ENCODE measurements at places on chromosomes 2 and 18.

DNA sequence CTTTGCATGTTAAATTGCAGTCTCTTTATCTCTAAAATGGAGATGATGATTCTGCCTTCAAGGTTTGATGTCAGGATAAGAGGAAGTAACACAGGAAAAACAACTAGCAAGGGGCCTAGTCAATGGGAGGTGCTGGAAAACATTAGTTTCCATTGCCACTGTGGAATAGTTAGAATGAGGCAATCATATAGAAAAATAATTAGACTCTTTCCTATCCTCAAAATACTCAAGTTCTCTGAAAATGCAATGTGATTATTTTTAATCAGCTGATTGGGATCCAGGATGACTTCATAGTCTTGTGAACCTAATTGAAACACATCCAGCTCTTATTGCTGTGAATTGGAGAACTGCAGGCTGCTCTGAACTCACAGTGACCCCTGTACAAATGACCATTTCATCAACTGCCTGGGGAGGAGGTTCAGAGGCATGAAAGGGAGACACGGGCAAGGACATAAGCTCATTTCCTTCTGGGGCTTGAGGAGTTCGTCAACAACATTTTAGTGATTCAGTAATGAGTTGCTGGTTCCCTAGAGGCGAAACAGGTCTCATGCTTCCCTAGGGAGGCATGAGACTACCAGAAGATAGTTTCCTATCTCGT, 422.5 kb downstream of the LPIN1 start:
- DNase-seq: no peak

DNA sequence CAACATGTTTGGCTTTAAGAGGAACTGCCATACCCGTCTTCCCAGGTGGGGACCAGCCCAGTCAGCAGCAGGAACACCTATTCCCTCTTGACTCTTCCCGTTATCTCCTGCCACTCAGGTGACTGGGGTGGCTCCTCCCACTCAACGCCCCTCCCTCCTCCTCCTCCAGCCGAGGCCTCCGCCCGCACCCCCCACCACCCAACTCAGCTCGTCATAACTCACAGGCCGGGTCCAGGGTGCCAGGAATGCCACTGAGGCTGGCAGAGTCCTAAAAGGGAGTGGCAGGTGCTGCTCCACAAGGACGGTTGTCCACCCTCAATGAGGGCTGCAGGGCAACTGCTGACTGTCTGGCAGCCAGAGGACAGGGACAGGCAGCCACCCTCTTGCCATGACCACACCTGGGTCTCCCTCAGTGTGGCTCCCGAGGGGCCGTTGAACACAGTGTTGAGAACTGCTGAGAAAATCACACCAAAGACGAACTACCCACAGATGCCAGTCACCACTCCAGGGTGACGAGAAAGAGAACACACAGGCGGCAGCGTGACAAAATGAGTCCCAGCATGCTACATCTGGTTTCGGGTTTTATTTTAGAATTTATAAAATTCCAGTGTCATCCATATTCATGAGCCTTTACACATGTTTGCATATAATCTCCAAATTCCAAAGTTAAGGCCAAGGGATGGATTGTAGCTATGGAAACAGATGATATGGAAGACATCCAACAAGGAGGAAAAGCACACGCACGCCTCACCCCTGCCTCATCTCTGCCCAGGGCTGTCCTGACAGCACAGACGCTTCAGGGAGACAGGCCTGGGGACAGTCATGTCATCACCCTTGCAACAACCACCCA, 38.5 kb downstream of the ANO7 start:
- no peak for DNase-seq

- no peak for DNase-seq
These were observed 104.4 kb upstream of the SOX11 start for GRCh38 chr2:5587766-5588165.

GRCh38 chr2:240919161-240919781, 13.1 kb downstream of the CROCC2 start:
- DNase-seq: peak; percentile 11

DNA sequence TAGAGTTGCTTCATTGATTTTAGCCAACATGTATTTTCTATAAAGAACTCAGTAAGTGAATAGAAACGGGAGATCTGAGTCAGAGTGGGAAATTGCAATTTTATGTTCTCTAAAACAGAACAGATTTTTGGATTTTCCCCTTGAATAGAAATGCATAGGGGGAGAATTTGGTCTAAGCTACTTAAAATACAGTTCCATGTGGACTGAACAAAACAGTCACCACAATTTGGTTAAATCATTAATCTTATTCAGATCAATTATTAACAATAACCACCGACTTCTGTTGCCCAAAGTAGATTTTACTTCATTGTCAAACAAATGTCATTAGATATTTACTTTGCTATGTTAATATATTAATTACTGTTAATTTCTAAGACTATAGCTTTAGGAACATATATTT, 107.7 kb downstream of the SCG2 start:
- no peak for DNase-seq

- no peak for DNase-seq
These were observed 96.0 kb upstream of the NEUROD1 start for GRCh38 chr2:181776336-181776735.

GRCh38 chr2:200655918-200656580, 70.2 kb downstream of the AOX1 start:
- DNase-seq: no peak

DNA sequence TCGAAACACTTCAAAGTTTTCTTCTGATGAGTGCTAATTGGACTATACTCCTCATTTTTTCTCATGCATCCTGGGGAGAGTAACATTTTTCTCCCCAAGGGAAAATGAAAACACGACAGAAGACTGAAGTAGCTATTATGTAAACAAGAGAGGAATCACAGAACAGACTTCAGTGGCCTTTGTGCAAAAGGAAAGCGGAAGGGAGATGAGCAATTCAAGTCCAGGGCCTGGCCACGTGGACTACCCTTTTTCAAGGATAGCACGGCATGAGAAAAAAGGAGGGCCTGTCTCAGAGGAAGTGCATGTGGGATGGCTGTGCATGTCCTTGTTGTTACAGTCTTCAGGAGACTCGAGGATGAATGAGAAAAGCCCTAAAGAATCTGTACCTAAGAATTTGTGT, 43.8 kb upstream of the KCNE4 start:
- DNase-seq: no peak

GRCh38 chr18:41809652-41810051, 145.4 kb upstream of the PIK3C3 start:
- no peak for DNase-seq

DNA sequence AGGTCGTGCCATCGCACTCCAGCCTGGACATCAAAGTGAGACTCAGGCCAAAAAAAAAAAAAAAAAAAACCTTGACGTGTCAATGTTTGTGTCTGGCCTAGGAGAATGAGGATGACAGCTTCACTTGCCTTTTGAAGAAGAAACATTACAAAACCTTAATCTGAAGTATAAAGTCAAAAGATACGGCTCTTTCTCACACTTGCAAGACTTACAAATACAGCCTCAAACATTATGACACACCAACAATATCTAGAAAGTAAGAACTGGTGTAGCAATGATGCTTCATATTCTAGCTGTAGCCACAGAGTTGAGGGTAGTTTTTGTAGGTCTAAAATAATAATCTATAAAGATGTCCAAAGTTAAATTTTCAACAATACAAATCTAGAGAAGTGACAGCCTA, 25.5 kb downstream of the MPPE1 start:
- DNase-seq: no peak

- DNase-seq: no peak
These were observed 1335.3 kb upstream of the CDH2 start for GRCh38 chr18:29512203-29512602.

GRCh38 chr2:236105955-236106607, 62.1 kb downstream of the GBX2 start:
- DNase-seq: no peak

DNA sequence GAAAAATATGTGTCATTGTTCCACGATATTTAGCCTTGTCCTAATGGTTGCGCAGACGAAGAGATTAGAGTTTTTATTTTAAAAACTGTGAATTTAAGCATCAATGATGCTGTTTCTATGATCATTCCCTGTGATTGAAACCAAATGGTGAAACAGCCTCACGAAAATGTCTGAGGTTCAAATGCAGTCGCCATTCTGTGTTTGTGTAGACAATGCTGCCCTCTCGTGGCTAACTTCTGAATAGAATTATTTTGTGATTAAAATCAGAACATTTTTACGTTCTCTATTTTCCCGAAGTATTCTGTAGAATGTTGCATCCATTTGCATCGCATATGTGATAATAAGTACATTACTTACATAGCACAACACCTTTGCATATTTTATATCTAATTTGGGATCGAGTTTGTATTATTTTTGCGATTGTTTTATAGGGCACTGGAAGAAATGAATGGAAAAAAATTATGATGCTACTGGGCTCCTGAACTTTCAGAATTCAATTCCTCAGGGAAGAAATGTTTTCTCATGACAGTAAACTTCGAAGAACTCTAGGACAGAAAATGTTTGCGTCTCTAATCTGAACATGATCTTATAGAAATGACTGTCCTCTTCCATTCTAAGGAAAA, 54.8 kb upstream of the CREB1 start:
- DNase-seq: no peak

DNA sequence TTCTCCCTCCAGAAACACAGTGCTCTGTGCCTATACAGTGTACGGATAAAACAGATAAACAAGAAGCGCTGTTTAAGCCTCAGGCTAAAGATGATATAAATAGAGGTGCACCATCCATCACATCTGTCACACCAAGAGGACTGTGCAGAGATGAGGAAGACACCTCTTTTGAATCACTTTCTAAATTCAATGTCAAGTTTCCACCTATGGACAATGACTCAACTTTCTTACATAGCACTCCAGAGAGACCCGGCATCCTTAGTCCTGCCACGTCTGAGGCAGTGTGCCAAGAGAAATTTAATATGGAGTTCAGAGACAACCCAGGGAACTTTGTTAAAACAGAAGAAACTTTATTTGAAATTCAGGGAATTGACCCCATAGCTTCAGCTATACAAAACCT, 70.7 kb downstream of the TANK start:
- DNase-seq: no peak

DNA sequence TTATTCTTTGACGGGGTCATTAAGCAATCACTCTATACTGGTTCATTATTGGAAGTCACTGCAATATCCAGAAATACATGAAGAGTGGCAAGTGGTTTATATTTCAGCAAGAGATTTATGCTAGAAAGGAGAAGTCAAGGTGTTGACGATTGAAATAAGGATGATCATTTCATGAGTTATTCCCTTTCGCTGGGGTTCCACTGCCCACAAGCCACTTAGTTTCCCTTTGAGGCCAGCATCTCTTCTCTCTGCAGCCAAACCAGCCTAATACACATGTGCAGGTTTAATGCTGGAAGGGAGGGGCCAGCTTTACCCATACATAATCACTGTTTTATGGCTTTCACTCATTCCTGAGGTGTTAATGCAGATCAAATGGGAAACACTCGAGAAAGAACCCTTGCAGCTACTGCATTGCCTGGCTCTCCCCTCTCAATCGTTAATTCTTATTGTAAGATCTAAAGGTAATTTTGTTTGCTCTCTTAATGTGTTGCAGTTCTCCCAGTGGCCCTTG, 108.4 kb downstream of the MEIS1 start:
- no peak for DNase-seq
